ENCODE measurements at places on chromosomes 16 and 17.

GRCh38 chr17:811051-811784 lies 29.1 kb downstream of the MRM3 start:
- DNase-seq = no peak

- peak; percentile 53 for DNase-seq
These were observed 2.7 kb upstream of the HSD11B2 start for GRCh38 chr16:67428146-67428731.

GRCh38 chr16:83946781-83947566 lies 6.1 kb upstream of the OSGIN1 start:
- DNase-seq = no peak

DNA sequence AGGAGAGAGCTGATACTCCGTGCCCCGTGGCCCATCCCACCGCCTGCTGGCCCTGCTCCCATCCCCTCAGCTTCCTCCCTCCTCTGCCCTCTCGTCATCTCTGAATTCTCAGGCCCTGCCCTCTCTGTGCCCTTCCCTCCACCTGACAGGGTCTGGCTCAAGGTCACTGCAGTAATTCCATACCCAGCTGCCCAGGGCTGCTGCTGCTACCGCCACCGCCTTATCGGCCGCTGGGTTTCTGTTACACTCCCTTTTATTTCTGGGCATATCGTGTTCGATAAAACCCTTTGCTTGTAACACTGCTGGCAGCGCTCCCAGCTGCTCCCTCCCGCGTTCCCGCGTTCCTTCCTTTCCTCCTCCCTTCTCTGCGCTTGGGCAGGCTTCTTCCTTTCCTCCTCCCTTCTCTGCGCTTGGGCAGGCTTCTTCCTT lies 1.2 kb downstream of the EPN3 start:
- DNase-seq = no peak

DNA sequence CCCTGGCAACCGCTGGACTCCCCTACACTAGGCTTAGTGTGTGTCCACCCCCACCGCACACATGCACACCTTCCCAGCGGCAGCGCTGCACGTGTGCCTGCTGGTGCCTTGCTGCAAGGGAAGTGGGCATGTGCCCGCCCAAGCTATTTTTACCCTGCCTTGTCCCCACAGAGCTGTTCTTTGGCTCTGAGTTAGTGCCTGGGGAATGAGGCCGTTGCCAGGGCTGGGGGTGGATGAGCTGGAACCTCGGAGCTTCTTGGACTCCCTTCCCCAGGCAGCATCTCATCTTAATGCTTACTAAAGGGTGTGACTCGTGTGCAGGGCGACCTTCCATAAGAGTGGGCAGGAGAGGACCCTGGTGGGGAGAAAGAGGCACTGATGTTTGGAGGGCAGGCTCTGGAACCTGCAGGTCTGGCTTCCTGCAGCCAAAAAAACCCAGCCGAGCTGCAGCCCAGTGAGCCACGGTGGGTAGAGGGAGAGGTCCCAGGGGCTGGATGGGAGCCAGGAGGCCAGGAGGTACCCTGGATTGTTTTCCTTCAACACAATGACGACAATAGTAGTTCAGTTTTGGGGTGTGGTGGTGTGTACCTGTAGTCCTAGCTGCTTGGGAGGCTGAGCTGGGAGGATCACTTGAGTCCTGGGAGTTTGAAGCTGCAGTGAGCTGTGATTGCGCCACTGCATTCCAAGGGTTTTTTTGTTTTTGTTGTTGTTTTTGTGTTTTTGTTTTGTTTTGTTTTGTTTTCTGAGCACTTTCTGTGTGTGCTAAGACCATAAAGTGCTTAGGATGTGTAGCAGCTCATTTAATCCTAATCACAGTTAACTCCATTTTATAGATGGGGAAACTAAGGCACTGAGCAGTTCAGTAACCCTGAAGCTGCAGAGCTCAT lies 119.1 kb downstream of the RAB11FIP4 start:
- no peak for DNase-seq

GRCh38 chr17:49952209-49952911 lies 16.6 kb upstream of the DLX4 start:
- DNase-seq = peak; percentile 63

DNA sequence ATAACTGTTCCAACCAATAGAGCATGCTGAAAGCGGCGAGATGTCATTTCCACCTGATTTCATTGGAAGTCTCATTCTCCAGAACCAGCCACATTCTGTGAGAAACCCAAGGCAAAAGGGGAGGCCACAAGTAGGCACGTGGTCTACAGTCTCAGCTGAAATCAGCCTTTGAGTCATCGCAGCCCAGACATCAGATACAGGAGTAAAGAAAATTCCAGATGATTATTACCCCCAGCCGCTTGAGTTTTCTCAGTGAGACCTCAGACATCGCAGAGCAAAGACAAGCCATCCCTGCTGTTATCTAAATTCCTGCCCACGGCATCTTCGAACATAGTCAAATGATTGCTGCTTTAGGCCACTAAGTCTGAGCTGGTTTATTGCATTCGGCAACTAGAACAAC lies 23.1 kb downstream of the STAT3 start:
- DNase-seq = peak; percentile 47

DNA sequence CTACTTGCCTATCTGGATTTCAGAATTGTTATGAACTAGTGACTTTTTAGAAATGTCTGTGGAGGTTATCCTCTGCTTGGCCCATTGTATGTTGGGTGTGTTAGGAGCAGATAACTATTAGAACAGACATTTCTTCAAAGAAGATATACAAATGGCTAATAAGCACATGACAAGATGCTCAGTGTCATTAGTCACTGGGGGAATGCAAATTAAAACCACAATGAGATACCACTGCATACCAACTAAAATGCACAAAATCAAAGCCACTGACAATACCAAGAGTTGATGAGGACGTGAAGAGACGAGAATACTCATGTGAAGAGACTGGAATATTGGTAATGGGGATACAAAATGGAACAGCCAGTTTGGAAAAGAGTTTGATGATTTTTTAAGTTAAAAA lies 39.2 kb downstream of the CEP112 start:
- DNase-seq = no peak

DNA sequence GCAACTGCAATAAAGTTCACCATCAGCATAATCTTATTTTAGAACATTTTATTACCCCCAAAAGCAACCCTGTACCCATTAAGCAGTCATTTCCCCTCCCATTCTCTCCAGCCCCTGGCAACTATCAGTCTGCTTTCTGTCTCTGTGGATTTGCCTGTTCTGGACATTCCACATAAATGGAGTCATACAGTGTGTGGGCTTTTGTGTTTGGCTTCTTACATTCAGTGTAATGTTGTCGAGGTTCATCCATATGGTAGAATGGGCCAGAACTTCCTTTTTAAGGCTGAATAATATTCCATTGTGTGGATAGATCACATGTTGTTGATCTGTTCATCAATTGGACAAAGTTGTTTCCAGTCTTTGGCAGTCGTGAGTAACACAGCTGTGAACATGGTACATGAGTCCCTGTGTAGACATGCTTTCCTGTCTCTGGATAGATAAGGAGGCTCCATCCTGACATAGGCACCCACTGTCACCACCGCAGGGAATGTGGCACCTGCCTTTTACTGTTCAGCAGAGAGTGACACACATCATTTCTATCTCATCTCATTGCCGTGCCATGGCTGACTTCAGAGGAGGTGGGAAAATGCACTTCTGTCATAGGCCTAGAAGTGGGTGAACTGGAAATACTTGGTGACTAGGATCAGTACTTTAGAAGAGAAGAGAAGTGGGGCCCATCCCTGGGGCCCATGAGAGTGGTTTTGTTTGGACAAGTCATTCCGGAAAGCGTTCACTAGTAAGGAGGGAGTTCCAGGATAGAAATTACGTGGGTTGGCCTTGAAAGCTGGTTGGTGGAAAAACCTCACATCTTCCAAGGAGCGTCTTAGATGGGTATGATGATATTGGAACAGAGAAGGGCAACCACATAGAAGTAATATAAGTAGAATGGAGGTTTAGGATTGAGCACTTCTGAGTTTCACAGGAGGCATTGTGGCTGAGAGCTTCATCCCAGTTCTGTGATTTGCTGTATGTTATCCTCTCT lies 25.8 kb downstream of the EPN2 start:
- no peak for DNase-seq

DNA sequence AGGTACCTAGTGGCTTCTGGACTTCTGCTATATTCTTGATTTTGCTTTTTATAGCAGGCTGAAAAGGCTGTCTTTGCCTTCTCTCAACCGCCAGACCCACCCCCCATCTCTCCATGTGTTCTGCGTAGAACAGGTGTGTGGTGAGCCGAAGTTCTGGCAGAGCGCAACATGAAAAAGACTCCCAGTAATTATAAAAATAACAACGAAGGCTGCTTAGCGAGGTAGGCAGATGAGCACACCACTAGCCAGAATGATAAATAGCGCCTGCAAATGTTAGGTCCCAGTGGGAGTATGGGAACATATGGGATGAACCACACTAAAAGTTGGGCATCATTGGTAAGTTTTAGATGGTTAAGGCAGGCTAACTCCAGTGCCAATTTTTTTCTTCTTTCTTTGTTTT lies 14.0 kb upstream of the RBFOX1 start:
- no peak for DNase-seq

GRCh38 chr17:51144266-51145022 lies 8.9 kb upstream of the NME1 start:
- no peak for DNase-seq

DNA sequence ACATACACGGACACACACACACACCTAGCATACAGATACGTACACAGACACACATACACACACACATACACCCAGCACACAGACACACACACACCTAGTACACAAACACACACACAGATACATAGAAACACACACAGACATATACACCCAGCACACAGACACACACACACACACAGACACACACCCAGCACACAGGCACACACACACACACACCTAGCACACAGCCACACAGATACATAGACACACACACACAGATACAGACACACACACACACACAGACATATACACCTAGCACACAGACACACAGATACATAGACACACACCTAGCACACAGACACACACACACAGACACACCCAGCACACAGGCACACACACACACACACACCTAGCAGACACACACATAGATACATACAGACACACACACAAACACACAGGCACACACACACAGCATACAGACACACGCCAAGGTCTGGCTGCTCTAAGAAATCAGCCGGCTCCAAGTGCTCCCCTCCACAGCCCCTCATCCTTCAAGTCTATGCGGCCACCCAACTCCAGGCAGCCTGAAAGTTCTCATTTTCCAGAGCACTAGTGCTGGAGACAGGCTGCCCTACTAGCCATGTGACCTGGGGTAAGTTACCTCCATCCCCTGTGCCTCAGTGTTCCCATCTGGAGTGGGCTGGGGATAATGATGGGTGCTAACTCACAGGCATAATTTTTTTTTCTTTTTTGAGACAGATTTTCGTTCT lies 13.2 kb downstream of the NR1D1 start:
- no peak for DNase-seq

- no peak for DNase-seq
These were observed 118.4 kb downstream of the VPS53 start for GRCh38 chr17:596287-596686.

GRCh38 chr16:50573947-50574744 lies 25.9 kb downstream of the NKD1 start:
- DNase-seq = no peak

- peak; percentile 8 for DNase-seq
These were observed 1.1 kb upstream of the PRPSAP1 start for GRCh38 chr17:76354747-76355310.

GRCh38 chr17:54172985-54173316 lies 350.2 kb downstream of the KIF2B start:
- no peak for DNase-seq

DNA sequence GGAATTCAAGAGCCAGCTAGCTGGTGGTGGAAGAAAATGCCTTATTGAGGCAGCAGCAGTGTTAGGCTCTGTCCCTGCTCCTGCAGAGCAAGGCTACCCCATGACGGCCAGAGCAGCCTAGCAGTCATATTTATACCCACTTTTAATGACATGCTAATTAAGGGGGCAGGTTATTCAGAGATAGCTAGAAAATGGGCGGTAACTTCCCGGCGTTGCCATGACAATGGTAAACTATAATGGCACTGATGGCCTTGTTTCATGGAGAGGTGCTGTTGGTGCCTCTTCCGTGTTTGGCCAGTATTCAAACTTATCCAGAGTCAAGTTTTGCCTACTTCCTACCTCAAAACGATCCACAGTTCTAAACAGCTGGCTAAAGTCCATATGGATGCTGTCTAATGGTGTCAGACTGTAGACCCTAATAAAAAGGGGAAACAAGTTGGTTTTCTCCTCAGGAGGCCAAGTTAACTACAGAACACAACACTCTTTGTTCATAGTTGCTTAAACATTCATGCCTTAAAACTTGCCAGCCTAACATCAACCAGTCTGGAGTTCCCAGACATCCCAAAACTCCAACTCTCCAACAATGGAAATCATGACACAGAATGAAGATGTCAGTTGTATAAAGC lies 3.7 kb upstream of the SCNN1B start:
- DNase-seq = no peak

DNA sequence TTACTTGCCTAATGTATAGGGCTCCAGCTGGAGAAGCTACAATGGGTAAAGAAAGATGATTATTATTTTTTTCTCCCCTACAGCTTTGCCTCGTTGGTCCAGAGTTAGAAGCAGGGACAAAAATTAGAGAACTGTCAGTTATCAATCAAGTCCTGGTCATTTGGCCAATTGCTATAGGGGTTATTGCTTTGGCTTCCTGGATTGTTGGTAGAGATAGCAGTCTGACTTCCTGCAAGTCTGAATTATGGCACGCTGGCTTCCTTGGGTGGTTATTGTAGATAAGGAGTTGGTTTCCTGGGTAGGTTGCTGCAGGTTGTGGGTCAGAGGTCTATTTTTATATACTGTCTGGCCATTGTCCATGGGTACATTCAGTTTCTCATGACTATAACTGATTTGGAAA lies 84.7 kb upstream of the ELAC2 start:
- no peak for DNase-seq

- no peak for DNase-seq
These were observed 14.6 kb upstream of the MED9 start for GRCh38 chr17:17462048-17462824.

DNA sequence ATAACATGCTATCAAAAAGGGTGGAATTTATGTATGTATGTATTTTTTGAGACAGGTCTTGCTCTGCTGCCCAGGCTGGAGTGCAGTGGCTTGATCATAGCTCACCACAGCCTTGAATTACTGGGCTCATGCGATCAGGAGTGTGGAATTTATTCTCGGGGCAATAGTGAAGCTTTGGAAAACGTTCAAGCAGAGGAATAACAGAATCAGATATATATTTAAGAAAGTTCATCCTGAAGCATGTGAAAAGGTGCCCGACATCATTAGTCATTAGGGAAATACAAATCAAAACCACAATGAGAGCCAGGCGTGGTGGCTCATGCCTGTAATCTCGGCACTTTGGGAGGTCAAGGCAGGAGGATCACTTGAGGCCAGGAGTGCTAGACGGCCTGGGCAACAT lies 7.7 kb upstream of the ITGAE start:
- no peak for DNase-seq

- DNase-seq = no peak
These were observed 9.4 kb downstream of the CTRL start for GRCh38 chr16:67922221-67922620.

Data from T-helper 2 cell treated with Interferon-gamma antibody and Interleukin-4, amounts not matched to agents 5 μg/mL and 100 μg/mL, for 36 hours (primary cell).